NCI-H526 (cell line): ENCODE measurements at places on chromosomes 16 and 17.

DNA sequence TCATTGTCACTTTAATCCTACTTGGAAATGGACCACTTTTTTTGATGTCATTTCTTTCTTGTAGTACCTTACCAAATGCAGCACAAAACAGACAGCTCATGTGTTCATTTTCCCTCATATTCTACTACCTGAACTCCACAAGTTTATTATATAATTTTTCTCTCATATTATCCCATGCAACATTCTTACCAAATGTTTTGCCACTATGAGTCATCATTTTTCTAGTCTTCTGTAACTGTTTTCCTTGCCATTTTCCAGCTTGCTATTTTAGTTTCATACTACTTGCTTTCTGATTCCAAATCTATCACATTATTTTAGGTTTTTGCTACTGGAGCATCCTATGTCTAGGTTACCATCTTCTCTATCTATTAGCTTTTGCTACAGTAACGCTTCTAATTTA is 332.7 kb downstream of the ZFHX3 start:
- DNase-seq, result no peak

DNA sequence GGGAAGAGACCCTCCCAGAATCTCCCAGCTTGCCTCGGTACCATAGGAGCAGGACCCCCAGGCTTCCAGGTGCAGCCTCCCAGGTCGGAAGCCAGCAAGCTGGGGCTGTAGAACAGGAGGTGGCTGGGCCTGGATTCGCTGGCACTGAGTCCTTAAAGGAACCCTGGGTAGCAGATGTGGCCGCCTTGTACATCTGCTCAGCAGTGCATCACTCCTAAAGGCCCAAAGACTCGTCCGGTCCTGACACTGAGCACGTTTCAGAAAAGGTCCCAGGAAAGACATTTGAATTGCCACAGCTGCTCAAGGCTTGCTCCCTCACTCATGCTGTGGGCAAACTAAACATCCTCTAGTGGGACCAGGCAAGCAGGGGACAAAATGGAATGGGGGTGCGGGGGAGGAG is 172.8 kb downstream of the RAB11FIP4 start:
- DNase-seq, result no peak

GRCh38 chr17:17042851-17043460 is 699 bp downstream of the MPRIP start:
- no peak for DNase-seq

DNA sequence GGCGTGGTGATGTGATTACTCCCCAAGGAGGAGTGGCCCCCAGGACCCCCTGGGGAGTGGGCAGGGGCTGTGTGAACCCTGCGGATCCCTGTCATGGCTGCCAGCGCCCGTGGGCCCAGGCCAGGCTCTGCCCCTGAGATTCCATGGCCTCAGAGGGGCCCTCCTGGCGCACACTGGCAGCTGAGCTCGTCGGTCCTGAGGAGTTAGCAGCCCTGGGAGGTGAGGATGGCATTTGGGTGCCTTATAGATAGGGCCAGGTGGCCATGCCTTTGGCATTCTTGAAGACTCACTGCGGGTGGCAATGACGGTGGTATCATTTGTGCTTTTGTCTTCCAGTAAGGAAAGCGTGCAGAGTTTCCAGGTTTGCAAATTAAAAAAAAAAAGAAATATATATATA is 146.8 kb upstream of the GSE1 start:
- no peak for DNase-seq

- no peak for DNase-seq
Measured at GRCh38 chr16:89352091-89352681, 134.7 kb downstream of the ZNF778 start.

DNA sequence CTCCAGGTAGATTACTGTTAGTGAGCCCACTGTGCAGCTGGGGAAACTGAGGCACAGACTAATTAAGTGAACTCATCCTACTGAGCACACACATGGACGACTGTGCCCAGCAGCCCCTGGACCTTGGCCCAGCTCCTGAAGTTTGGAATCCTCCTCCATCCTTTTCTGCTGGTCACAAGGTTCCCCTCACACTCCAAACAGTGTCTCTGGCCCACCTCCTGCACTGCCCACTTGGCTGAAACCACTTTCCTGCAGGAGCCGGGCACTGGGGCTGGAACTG is 3.6 kb downstream of the RHBDF2 start:
- no peak for DNase-seq

DNA sequence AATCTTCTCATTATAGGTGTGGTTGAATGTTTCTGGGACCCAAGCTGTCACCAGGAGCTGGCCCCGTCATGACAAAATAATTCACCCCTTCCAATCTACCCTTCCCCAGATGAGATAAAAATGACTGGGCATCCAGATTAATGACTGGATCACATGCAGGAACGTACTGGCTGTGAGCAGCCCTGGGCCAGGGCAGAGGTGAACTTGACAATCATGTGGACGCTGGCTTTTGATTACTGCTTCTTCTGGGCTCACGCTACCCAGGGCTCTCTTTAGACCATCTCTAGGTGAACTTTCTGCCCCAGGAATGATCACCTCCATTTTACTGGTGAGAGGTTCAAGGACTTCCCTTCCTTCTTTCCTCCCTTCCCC is 18.3 kb downstream of the CBX4 start:
- no peak for DNase-seq

DNA sequence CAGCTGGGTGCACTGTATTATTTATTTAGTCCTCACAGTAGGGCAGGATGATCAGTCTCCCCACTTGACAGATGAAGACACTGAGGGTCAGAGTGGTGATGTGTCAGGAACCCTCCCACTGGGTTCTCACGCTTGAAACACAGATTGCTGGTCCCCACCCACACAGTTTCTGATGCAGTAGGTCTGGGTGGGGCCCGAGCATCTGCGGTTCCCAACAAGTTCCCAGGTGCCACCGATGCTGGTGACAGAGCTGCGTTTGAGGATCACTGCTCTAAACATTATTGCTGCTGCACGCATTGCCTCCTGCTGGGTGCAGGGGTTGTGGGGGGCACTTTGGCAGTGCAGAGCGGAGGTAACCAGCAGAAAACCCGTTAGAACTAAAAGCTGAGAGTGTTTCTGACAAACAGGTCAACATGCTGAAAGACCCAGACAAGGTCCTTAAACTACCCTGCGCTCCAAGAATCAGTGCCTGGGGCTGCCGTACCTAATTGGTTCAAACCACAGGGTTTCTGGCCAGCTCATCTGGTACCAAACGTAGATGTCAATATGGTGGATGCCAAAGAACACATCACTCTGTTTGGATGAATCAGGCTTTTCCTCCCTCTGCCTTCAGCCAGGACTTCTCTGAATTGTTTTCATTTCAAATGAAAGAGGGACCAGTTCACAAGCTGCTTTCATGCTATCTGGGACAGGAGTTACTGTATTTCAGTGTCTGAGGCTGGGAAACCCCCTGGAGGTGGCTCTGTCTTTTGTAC is 76.0 kb downstream of the ABCC1 start:
- DNase-seq, result no peak

- DNase-seq, result peak; percentile 65
Measured at GRCh38 chr16:4624827-4625559, 367 bp downstream of the MGRN1 start.

- DNase-seq, result no peak
Measured at GRCh38 chr17:7221278-7222092, 1.7 kb downstream of the ACADVL start.

- no peak for DNase-seq
Measured at GRCh38 chr16:56787167-56787566, 57.2 kb downstream of the NUP93 start.

DNA sequence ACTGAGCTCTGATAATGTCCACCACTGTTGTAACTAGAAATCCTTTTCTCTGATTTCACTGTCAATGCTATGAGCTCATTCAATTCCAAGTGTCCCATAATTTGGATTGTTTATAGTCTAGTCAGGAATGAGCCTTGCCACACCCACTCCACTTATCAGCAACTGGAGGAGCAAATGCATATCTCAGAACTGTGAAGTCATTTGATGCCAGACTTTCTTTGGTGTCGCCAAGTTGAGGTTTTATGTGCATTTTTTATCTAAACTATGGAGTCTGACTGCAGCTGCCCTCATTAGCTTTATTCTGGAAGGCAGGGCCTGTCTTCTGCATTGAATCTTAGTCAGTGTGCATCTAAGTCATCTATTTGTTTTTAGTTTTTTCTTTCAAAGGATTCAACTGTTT is 361.3 kb downstream of the PMP22 start:
- no peak for DNase-seq

DNA sequence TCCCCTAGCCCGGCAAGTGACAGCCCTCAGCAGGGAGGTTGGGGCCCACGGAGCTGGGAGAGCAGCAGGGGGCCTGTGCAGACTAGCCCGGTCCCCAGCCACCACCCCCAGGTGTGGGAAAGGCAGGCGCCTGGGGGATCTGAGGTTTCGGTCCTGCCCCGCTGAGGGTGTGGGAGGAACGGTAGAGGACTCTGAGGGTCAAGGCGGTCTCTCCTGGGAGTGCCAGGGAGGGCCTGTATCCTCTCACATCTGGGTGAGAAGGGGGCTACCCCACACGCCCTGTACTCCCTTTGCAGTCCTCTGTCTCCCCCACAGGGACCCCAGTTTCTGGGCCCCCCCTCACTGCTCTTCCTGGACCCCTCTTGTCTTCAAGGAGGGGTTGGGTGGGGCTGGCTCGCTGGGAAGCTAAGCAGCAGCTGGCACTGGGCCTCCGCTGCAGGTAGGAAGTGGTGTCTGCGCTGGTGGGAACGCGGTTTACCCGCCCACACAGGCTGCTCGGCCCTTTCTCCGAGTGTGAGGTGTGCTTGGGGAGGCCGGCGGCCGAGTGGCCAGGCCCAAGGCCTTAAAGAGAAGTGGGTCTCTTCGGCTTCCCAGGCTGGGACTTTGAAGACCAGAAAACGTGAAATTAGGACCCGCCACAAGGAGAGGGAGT is 15.4 kb downstream of the CD7 start:
- DNase-seq, result no peak

DNA sequence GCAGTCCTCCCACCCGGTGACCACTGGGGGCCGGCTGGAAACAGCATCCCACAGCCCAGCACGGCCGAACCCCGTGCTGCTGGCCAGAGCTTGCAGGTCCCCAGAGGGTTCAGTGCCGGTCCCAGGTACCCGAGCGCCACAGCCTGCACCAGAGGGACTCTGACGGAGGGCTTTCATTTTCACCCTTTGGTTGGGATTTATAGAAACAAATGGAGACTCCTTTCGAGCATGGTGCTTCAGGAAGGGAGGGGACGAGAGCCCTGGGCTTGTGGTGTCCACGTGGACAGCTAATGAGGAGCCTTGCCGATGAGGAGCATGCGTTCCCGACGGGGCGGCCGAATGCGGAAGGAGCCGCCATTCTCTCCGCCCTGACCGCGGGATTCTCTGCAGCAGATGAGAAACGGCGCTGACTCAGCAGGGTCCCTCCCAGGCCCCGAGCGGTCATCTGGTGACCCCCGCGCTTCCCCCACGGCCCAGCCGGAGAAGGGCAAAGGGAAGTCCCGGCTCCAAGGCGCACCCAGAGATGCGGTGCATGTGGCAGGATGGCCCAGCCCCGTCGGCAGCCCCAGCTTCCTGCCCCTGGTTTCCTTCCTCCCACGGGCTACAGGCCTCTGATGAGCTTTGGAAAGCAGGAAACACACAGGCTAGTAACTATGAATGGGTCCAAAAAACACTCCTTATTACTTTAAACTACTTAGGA is 9.8 kb downstream of the SLC38A10 start:
- DNase-seq, result no peak

- no peak for DNase-seq
Measured at GRCh38 chr16:69823831-69824563, 61.9 kb downstream of the WWP2 start.

- DNase-seq, result no peak
Measured at GRCh38 chr16:78516006-78516736, 416.7 kb downstream of the WWOX start.

GRCh38 chr17:69761767-69762321 is 313.2 kb upstream of the KCNJ16 start:
- DNase-seq, result no peak
